ENCODE measurements at places on chromosomes 12 and 14.

DNA sequence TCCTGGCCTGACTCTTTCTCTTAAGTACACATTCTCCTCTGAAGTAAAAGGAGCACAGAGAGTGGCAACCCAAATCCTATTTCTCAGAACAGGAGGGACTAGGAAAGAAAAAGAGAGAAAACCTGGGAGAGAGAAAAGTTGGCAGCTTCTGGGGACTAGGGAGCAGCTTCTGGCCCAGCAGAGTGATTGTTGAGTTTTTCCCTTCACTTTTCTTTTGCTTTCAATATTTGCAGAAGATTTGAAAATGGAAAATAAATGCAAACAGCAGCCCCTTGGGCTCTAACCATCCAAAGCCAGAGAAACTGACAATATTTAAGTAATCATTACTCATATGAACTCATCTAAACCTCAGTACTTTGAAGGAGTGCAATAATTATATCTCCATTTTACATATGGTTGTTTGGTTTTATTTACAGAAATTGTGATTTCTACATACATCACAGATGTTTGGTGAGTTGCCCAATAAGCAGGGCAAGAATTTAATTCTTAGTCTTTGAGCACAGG is 28.8 kb upstream of the IGF1 start:
- no peak for DNase-seq

GRCh38 chr12:54369597-54370131 is 5.4 kb upstream of the GPR84 start:
- no peak for DNase-seq

- no peak for DNase-seq
Observed at GRCh38 chr12:75959060-75959459, 72.5 kb downstream of the PHLDA1 start.

DNA sequence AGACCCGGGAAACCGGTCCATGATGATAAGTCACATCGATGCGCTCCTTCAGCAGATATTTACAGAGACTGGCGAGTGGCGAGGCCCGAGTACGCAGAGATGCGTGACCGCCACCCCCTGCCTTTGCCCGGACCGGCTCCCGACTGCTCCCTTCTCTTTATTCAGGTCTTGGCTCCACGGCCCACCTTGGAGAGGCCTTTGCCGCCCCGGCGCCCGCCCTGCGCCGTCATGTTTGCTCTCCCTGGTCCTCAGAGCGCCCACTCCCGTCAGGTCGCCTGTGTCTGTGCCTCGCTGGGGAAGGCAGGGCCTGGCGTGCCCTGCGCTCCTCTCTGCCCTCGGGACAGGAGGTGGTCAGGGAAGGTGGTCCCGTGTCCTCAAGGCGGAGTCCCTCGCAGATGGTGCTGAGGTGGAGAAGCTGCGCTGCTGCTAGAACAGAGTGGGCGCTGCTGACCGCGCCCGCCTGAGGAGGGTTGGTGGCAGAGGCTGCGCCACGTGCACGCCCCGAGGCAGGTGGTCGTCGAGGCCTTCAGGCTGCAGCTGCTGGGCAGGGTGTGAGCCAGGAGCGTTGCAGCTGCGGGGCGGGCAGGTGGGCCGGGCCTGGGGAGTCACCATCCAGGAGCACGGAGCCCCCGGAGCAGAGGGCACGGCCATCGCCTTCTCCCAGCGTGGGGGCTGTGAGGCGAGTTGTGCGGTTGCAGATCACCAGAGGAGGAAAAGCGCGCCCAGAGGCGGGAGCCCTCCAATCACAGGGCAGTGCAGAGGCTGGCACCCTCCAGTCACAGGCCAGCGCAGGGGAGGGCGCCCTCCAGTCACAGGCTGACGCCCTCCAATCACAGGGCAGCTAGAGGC is 27.2 kb downstream of the DDX51 start:
- no peak for DNase-seq

- no peak for DNase-seq
Observed at GRCh38 chr12:59615392-59616165, 19.8 kb downstream of the SLC16A7 start.

GRCh38 chr14:100711493-100711892 is 15.2 kb upstream of the DLK1 start:
- DNase-seq: no peak

- DNase-seq: no peak
Observed at GRCh38 chr12:124227951-124228711, 66.8 kb upstream of the RFLNA start.

GRCh38 chr14:99812096-99812750 is 19.0 kb downstream of the EML1 start:
- no peak for DNase-seq

GRCh38 chr12:52212701-52213563 is 20.1 kb upstream of the KRT7 start:
- DNase-seq: no peak

DNA sequence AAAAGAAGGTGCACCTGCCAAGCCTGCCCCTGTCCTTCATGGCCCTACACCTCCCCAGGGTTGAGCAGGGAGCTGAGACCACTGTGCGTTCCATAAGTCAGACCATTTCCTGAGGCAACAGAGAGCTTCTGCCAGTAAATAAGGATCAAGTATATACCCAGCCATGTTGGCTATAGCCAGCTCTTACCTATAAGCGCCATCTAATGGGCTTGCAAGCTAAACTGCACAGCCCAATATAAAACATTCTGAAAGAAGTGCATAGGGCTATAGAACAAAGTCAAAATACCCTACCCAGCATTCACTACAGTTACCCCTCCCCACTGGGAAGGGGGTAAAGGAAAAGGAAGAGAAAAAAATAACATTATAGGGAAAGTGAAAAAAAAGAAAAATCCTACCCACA is 59.3 kb upstream of the SCAF11 start:
- DNase-seq: no peak

DNA sequence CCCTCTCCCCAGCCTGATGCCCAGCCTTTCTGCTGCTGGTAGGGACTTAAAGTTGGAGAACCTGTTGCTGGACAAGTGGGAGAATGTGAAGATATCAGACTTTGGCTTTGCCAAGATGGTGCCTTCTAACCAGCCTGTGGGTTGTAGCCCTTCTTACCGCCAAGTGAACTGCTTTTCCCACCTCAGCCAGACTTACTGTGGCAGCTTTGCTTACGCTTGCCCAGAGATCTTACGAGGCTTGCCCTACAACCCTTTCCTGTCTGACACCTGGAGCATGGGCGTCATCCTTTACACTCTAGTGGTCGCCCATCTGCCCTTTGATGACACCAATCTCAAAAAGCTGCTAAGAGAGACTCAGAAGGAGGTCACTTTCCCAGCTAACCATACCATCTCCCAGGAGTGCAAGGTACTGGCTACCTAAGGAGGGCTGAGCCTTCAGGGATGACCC is 1.6 kb downstream of the TSSK4 start:
- DNase-seq: no peak

GRCh38 chr12:57016348-57016747 is at the start of gene TAC3:
Gene TAC3 (minus strand): TSS chr12:57016529. CDS start chr12:57015797, 732 bp downstream.
- no peak for DNase-seq

GRCh38 chr14:49919825-49920659 is 27.2 kb downstream of the ARF6 start:
- DNase-seq: no peak

DNA sequence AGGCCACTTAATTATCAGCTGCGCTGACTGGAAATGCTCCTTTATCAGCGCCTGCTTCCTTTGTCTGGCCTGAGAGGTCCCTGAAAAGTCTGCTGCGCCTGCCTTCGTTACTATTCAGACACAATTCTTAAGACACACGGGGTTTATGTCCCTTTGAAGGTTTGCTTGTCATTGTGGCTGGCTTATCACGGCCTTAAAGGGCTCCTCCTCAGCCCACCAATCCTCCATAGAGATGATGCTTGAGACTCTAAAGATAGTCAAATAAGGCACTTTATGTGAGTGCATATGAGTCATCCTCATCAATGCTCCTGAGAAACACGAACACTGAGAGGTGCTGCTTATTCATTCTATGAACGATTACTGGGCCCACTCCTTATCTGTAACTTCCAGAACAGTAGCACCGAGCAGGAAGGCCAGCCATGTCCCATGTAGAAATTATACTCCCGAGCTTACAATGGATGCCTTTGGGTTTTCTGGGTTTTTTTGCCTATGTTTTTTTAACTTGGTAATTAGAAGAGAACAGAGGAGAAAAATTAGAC is 1268.2 kb upstream of the TMEM132C start:
- DNase-seq: no peak

DNA sequence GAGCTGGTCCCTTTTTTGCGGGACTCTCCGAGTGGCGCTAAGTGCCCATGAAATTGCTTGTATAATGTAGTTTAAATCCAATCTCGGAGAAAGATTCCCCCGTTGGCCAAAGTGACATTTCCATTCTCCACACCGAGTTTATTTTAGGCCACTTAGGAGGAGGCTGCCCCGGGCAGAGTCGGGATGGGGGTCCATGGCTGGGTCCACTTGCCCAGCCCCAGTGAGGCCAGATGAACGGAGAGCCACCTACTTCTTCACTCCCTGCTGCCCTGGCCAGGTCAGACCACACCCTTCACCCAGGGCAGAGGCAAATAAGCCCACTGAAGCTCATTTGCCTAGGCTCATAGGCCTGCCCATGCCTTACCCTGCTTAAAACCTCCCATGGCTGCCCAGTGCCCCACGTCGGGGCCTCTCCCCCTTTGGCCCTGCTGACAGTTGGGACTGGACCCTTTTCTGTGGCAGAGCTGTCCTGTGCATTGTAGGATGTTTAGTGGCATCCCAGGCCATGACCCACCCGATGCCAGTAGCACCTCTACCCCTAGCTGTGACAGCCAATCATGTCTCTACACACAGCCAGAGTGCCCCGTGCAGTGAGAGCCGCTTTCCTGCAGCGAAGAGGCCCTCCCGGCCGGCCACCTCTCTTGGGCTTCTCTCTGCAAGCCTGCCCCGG is 51.3 kb downstream of the FAM222A start:
- no peak for DNase-seq
